ENCODE measurements at places on chromosomes 3 and 15.

DNA sequence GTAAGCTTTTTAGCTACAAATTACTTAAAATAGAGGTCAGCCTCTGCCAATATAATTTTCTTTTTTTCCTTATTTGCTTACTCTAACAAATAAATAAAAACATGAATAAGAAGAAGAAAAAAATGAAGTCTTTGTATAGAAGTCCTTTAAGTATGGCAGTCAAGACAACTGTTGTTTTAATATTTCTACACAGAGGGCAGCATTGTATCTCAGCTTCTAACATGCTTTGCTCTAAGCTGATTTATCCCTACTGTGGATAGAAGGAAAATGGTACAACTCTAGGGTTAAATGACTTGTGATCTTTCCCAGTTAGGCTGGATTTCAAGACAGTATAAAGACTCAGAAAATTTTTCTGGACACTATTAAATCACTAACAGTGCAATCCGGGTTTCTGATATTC lies 104.3 kb upstream of the MEIS2 start:
- no peak for DNase-seq

DNA sequence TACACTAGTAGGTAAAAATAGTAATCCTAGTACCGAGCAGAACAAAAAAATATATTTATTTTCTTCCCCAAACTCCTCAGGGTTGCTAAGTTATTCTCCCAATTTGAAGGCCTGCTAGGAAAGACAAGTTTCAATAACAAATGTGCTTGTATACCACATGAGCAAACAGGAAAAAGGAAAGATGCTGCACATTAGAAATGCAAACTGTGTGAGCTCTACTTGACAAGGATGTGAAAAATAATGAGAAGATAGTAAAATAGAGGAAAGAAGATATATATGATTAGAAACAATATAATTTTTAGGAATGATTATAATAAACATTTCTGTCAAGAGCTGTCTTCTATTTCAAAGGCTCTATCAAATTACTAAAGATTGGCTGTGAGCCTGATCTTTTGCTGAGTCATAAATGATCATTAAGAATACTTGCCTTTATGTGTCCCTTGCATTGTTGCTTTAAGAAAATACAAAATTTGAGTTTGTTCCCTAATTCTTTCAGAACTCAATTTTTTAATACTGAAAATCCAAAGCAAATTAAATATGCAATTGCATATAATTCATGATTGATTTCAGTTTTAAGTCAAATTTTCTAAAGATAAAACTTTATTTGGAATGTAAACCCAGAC lies 174.2 kb downstream of the NEK10 start:
- no peak for DNase-seq

DNA sequence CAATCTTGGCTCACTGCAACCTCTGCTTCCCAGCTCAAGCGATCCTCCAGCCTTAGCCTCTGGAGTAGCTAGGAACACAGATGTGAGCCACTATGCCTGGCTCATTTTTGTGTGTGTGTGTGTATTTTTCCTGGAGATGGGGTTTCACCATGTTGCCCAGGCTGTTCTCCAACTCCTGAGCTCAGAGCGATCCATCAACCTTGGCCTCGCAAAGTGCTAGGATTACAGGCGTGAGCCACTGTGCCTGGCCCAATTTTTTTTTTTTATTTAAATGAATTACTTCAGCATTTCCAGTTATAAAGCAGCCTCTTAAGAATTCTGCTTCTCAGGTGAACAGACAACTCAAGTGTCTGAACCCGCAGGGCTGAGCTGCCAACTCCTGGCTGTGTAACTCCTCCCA lies 20.1 kb upstream of the ST3GAL6 start:
- no peak for DNase-seq

GRCh38 chr3:27559835-27560234 lies 75.7 kb upstream of the SLC4A7 start:
- no peak for DNase-seq

DNA sequence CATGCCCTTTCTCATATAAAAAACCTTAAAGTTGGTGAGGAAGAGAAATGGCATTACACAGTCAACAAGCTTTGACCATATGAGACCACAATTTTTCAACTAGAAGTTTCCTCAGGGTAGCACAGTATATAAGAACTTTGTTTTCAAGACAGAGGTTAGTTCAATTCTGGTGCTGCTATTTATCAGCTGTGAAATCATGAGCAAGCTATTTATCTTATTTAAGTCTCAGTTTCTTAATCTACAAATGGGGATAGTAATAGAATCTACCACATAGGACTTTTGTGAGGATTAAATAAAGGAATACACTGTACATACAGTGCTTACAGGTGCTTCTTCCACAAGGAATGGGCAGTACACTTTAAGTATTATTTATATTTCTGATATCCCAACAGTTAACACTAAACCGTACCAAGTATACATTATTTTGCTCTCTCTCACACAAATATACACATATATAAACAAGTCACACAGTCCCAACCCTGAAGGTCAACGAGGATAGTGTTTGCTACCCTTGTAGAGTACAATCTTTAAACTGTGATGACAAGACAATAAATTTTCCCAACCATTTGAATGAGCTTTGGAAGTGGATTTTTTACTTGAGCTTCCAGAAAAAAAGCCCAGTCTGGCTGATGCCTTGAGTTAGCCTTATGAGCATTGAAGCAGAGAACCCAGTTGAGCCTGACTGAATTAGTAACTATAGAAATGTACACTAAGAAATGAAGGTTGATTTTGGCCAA lies 178.8 kb downstream of the TNIK start:
- peak; percentile 76 for DNase-seq

- no peak for DNase-seq
Measured at GRCh38 chr15:85630311-85630710, 164.4 kb downstream of the KLHL25 start.

GRCh38 chr3:47008234-47008796 lies 28.8 kb downstream of the NBEAL2 start:
- DNase-seq = no peak

GRCh38 chr3:111782943-111783342 lies 76.1 kb upstream of the PHLDB2 start:
- no peak for DNase-seq

GRCh38 chr15:74430510-74430951 lies 3.2 kb downstream of the SEMA7A start:
- DNase-seq = no peak

DNA sequence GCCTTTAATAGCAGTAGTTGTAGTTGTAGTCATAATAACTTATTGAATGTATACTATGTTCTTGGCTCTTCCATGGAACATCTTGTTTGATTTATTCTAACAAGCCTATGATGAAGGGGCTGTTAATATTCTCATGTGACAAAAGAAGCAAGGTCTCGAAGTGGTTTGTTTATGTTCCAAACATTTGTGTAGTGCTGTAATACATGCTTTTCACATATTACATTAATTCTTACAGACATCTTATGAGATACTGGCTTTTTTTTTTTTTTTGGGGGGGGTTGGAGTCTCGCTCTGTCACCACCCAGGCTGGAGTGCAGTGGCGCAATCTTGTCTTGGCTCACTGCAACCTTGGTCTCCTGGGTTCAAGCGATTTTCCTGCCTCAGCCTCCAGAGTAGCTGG lies 252.3 kb downstream of the PTPRG start:
- DNase-seq = no peak

DNA sequence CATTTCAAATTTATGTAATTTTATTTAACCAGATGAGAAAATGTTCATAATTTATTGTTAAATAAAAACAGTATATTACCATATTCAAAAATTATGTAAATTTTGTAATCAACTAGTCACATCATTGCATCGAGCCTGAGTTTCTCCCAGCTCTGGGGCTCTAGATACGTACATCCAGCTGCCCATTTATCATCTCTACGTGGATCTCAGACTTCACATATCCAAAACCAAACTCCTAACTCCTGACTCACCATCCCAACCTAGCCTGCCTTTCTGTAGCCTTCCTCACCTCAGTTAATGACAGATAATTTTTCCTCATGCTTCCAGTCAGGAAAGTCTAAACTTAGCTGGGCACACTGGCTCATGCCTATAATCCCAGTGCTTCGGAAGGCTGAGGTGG lies 194.8 kb downstream of the SSR3 start:
- no peak for DNase-seq

Data from NCI-H446 treated with DMSO at 0.1 percent for 48 hours (cell line).